Brain microvascular endothelial cell (primary cell): ENCODE measurements at places on chromosomes 7 and 10.

DNA sequence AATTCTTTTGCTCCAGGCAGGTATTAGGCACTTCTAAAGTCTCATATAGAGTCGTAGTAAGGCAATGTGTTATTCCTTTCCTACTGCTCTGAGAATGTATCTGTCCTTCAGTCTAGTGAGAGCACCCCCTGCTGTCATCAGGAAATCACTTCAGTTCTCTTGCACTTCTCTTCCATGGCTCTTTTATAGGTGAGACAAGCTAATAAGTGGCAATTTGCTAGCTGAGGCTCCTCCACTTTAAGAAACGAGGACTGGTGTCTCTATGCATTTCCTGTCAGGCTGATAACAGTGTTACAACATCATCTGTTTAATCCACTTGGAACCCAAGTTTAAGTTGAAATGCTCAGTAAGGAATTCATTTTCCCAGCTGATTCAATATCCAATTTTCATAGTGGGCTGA, 350.6 kb downstream of the TFEC start:
- DNase-seq = peak; percentile 49

GRCh38 chr10:25261558-25261957, 86.8 kb downstream of the GPR158 start:
- no peak for DNase-seq

DNA sequence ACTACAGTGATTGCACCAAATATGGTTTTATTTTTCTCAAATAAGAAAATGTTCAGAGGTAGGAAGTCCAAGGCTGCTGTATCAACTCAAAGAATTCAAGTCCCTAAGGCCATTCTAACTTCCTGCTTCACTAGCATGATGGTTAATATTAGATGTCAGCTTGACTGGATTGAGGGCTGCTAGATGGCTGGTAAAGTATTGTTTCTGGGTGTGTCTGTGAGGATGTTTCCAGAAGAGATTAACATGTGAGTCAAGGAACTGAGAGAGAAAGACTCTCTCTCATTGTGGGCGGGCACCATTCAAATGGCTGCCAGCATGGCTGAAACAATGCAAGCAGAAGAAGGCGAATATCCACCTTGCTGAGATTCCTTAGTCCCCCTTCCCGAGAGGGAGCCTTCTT, 77.4 kb upstream of the NRBF2 start:
- DNase-seq = no peak

DNA sequence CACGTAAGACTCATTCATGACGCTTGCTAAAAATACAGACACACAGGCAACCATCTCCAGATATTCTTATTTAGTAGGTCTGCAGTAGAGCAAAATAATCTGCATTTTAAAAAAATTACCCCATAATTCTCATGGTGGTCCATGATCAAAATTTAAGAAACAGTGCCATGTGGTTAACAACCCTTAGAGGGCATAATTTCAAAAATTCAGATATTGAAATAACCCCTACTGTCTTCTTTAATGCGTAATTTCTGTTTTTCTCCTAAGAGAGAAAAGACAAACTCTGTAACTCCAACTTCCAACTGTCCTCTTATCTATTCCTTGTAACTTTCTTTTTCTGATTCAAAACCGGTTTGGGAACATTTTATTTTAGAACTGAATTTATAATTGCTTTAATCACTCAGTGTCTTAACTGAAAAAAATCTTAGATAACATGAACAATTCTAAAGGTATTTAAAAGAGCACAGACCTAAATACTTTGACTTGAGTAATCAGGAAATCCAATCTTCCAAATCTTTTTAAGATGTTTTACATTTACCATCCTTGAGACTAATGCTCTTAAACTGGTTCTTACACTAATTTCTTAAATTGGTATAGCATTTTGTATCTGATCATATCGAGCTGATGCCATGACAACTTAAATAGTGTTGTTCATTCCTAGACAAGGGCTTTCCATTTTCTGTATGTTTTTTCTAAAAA, 148.0 kb downstream of the GALNT11 start:
- DNase-seq = no peak
